Astrocyte (in vitro differentiated cells and primary cell): ENCODE measurements at places on chromosomes 6 and 20. TPM values are rescaled to one million over a fixed set of nuclear protein-coding genes. Genes with fewer than 3 reads are reported as not detected.

DNA sequence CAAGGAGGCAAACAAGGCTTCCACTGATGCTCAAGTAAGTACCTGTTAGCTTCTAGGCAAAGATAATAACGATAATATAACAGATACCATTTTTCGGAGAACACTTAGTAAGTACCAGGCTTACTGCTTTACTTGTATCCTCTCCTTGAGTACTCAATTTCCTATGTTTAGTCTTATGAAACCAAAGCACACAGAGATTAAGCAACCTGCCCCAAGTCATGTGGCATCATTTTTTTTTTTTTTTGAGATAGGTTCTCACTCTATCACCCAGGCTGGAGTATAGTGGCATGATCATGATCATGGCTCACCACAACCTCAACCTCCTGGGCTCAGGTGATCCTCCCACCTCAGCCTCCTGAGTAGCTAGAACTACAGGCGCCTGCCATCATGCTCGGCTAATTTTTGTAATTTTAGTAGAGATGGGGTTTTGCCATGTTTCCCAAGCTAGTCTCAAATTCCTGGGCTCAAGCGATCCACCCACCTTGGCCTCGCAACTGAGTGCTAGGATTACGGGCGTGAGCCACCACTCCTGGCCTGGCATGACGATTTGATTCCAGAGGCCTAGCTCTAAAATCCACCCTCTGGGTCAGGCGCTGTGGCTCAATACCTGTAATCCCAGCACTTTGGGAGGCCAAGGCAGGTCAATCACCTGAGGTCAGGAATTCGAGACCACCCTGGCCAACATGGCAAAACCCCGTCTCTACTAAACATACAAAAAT is 14.0 kb downstream of the SPAG4 start:
- DNase-seq, result no peak

Gene SNAP25
- total RNA-seq, result 3.9 and 5.2 TPM in 2 replicates

DNA sequence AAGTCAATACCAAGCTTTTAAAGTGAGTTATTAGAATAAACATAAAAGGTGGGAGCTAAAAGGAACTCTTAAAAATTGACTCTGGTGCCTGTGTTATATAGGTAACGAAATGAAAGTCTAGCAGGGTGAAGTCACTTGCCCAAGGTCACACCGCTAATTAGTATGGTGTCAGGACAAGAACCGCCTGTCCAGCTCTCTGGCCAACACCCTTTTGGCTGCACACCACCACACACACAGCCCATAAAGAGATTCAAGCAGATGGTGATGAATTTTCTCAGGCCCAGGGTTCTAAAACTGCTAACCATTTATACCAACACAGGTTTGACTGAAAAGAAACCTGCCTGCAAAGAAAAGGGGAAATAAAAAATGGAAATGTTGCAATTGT is 20.2 kb downstream of the GFOD1 start:
- DNase-seq, result no peak

GRCh38 chr6:39422238-39422637 is 99.7 kb upstream of the KCNK16 start:
- DNase-seq, result no peak

DNA sequence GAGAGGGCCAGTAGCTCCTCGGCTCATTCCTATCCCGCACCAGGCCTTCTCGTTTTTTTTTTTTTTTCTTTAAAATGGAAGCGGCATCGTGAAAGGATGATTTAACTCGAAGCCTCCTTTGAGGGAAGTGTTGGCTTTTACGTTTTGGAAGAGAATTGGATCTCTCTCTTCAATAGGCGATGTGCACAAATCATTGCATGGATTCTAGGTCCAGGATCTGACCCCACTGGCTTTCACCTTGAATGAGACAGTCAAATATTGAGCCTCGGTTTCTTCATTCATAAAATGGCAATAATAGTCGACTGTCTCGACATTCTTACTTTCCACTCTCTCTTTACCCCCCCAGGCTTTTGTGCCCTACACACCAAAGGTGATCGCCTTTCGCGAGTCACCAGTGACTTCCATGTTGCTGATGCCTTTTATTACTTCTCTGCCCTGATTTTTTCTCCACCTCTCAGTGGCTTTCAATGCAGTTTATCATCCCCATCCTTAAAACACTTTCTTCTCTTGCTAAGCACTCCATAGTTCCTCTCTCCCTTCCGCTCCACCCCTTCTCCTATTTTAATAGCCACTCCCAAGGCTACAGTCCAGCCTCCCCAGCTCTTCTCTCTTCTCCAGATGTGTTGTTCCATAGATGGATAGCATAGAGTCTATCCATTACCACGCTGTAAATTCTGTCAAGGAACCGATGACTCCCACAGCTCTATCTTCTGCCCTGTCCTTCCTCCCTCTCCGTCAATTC is 473 bp upstream of the DTNBP1 start:
- no peak for DNase-seq

DNA sequence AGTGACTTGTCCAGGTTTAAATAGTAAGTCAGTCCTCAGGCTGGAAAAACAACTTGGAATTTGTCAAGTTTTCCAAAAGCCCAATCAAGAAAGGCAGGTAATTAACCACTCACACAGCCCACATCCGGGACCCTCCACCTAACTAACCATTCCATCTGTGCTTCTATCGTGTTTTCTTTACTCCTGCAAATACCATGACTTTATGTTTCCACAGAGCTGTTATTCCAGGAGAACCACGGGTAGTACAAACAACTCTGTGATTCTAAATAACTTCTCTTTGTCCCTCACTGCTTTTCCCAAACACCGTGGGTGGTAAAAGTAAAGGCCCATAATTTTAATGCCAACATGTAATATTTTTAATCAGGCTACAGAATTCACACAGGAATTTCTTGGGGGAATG is 49.6 kb upstream of the NT5E start:
- DNase-seq, result no peak

DNA sequence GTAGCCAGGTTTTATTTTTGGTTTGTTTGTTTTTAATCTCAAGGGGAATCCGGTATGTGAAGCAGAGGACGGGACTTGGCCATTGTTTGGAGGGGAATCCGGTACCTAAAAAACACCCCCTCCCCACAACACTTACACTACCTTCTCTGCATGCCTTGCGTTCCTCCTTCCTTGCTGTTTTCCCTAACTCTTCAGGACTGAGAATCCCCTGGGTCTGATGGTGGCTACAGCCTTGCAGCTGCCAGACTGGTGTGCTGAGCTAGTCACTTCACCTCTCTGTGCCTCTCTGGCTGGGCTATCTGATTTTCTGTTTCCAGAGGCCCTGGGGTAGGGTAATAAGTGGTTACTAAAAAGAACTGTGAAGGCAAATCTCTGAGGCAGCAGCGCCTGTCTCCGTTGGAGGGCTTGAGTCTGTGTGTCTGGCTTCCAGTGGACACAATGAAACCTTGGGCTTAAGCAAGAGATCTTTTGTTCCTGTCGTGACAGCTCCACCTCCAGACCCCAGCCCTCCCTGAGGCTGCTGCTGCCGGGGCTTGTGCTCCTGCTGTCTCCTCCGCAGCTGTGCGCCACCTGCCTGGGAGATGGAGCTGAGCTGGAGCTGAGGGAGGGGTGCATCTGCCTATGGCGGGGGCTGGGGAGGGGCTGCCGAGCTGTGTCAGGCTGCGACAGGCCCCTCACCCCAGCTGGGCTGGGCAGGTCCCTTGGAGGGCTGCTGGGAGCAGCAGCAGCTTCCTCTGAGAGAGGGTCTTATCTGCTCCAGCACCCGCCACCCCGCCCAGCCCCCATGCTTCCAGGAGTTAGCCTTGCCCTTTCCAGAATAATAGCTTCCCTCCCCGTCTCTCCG is 65.8 kb upstream of the CCDC167 start:
- no peak for DNase-seq

DNA sequence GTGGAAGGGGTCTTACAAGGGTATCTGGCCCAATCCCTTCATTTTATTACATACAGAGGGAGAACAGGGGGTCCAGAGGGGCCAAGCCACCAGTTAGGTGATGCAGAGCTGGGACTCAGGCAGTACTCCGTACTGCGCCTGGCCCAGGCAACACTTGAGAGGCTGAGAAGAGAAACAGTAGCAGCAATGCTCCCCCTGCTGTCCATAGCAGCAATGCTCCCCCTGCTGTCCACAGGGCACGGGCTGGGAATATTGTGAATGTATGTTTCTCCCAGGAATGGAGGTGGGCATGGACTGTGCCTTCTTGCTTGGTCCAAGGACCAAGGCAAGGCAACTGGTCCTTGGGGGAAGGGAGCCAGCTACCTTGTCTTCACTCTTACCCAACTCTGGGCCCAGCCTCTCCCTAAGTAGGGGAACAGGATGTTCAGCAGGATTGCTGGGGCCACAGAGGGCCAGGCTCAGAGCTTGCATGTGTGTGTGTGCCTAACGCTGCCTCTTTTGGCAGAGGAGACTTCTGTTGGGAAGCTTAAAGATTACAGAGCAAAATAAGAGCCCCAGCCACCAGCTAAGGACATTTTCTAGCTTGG is 14.8 kb upstream of the FAM83C start:
- peak; percentile 60 for DNase-seq

- peak; percentile 91 for DNase-seq
These were observed 18.3 kb downstream of the HMGN4 start for GRCh38 chr6:26556263-26557070.

Gene OPRM1
- total RNA-seq, result not detected in 2 replicates
